ENCODE measurements at places on chromosomes 3 and 15.

GRCh38 chr3:190644035-190644434 lies 130.2 kb downstream of the IL1RAP start:
- no peak for DNase-seq

DNA sequence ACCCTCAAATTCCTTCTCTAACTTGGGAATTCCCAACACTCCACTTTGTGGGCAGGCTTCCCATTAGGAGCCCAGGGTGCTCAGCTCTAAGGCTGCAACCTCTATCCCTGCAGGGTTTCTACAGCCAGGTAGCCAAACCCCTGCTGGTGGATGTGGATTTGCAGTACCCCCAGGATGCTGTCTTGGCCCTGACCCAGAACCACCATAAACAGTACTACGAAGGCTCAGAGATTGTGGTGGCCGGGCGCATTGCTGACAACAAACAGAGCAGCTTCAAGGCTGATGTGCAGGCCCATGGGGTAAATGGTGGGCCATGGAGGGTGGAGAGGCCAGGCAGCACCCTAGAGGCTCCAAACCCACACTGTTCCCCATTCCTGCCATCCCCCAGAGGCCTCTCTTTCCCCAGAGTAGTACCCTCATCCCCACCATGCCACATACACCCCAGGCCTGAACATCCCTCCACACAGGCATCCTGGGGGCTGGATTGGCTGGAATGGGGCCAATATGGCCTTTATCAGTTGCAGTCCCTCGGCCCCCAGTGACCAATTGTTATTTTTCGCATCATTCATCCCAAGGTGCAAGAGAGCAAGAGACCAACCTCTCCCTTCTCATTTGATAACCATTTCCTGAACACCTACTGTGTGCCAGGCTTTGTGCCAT lies 7.7 kb downstream of the ITIH1 start:
- no peak for DNase-seq

DNA sequence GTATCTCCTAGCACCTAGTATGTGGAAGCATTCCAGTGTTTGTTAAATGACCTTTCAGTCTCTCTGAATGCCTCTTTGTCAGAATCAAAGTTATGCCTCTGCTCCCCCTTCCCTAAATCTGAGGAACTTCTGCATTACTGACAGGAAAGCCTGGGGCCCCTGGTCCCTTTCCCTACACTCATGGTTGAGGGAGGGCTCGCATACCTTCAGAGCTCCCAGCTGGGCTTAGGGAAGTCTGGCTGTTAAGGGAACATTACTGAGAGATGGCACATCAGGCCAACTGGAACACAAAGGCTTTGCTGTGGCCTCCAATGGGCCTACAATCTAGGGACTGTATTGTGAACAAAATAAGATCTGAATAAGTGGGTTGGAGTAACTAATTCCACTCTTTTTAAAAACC lies 10.3 kb downstream of the PKM start:
- DNase-seq: no peak

DNA sequence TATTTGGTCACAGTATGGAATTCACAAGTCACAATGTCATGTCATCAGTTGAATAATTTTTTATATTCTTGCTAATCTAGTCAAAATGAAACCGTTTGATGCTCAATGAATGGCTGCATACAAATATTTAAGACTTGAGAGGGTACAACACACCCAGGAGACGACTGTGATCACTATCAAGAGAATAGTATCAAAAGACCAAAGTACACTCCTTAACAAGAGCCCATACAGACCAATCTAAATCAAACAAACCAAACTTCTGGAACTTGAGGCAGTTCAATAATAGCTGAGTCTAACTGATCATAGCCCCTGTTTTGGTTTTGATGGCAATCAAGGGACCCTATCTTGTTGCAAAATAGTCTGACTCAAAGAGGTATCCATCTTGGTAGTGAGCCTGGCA lies 265.1 kb downstream of the THSD4 start:
- no peak for DNase-seq

- no peak for DNase-seq
These were observed 67.6 kb upstream of the GCNT3 start for GRCh38 chr15:59543721-59544547.

GRCh38 chr3:112519424-112520001 lies 20.2 kb upstream of the BTLA start:
- no peak for DNase-seq

- DNase-seq: no peak
These were observed 60.8 kb downstream of the RYK start for GRCh38 chr3:134189849-134190248.

DNA sequence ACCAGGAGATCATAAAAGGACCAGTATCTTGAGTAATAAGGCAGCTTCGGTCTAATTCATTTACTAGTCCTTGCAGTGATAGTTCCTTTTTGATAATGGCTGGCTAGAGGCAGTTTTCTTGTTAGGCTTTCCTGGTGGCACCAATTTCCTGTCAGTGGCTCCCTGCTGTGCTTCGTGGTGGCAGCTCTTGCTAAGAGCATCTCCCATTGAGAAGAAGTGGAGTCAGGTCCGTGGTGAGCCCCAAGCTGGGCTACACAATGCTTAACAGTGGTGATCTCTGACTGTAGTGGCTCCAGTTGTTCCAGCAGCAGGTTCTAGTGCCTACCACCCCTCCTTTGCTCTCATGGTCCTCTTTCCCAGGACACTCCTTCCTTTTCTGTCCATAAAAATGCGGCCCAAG lies 111.2 kb downstream of the RAP2B start:
- no peak for DNase-seq

- no peak for DNase-seq
These were observed 2.3 kb upstream of the CCR8 start for GRCh38 chr3:39327053-39327745.

GRCh38 chr3:12632523-12632922 lies 31.4 kb downstream of the RAF1 start:
- DNase-seq: no peak

DNA sequence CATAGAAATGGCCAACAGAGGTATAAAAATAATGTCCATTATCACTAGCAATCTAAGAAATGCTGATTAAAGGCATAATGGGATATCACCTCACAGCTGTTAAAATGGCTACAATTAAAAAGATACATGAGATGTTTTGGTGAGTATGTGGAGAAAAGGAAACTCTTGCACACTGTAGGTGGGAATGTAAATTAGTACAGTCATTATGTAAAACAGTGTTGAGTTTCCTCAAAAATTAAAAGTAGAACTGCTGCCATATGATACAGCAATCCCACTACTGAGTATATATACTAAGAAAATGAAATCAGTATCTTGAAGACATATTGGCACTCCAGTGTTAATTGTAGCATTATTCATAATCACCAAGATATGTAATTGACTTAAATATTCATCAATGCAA lies 982.2 kb upstream of the EPHA6 start:
- DNase-seq: no peak

GRCh38 chr3:17182166-17182565 lies 297.4 kb downstream of the PLCL2 start:
- DNase-seq: no peak

GRCh38 chr15:46616033-46616432 lies 981.2 kb downstream of the SQOR start:
- no peak for DNase-seq

DNA sequence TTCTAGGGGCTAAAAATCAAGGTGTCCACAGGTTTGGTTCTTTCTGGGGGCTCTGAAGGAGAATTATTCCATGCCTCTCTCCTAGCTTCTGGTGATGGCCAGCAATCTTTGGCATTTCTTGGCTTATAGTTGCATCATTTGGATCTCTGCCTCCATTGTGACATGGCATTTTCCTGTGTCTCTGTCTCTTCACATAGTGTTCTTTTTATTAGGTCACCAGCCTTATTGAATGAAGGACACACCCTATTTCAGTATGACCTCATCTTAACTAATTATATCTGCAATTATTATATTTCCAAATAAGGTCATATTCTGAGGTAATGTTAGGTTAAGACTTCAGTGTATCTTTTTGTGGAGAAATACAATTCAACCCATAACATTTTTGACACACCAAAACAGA lies 3.2 kb upstream of the GBE1 start:
- no peak for DNase-seq

DNA sequence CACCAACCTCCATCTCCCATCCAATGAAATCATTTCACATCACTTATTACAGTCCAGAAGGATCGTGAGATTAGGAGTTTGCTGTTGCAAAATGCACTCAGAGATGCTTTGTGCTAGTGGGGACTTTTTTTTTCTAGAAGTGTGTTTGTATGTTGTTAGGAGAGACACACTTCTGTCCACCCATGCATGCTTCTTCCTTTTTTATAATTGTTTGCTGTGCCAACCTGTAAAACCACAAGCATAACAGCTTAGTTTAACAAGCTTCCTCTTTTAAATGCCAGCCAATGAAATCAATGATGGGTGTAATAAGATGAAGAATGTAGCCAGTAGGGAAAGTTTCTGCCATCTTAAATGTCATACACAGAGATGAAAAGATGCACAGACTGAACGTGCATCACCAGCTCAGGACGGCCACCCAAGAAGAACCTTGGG lies 305.6 kb upstream of the STT3B start:
- no peak for DNase-seq

DNA sequence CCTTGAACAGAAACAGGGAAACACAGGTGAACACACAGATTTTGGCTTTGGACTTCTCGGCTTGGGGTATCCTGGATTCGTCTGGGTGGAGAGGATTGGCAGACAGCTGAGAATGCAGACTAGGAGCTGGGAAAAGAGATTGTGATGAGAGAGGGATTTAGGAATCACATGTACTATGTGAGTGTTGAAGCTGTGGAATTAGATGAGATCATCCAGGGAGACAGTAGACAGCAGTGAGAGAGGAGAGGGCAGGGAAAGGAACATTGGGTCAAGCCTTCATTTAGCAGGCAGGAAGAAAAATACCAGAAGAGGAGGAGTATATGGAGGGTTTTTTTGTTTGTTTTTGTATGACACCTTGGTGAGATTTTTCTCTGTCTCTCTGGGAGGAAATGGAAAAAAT lies 262.1 kb upstream of the TBL1XR1 start:
- DNase-seq: no peak

DNA sequence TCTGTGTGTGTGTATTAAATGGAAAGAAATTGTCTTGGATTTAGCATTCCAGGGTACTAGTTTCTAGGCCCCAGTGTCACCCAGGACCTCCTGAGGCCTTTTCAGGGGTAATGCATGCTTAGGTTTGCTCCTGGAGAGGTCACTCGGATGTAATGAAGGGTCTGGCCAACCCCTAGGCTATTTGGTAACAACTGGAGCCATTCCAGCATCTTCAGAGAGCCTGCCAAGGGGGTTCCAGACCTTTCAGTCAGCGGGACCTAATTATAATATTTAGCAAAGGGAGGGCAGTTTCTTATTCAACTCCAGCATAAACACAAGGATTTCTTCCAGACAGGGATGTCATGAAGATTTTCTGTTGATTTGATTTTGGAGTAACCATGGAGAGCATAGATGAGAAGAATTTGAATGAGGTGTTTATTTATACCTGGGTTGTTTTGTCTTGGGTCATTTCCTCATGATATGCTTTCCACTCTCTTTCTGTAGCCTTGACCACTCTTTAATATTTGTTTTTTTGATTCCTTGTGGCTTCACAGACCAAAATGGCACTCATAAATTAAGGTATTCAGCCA lies 17.4 kb downstream of the KAT2B start:
- DNase-seq: no peak

Measured in activated T-cell treated with anti-CD3 and anti-CD28 coated beads for 1 hour (primary cell).